Iris pigment epithelial cell (primary cell): ENCODE measurements at places on chromosomes 5 and 9.

DNA sequence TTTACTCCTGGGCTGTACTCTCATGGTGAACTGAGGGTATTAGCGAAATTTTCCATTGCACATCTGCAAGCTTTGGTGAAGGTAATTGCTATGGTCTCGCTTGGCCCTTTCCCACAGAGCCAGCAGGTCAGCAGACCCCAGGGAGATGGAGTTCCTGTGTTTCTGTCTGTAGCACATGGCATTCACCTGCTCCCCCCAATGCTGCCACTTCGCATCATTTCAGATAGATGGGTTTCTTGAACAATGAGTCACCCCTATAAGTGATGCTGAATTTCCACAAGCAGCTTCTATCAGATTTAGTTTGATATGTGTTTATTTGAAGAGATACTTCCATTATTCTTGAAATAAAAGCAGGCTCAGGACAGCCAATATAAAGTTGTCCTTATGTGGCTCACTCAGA, 117.8 kb downstream of the ERCC6L2 start:
- DNase-seq: no peak

DNA sequence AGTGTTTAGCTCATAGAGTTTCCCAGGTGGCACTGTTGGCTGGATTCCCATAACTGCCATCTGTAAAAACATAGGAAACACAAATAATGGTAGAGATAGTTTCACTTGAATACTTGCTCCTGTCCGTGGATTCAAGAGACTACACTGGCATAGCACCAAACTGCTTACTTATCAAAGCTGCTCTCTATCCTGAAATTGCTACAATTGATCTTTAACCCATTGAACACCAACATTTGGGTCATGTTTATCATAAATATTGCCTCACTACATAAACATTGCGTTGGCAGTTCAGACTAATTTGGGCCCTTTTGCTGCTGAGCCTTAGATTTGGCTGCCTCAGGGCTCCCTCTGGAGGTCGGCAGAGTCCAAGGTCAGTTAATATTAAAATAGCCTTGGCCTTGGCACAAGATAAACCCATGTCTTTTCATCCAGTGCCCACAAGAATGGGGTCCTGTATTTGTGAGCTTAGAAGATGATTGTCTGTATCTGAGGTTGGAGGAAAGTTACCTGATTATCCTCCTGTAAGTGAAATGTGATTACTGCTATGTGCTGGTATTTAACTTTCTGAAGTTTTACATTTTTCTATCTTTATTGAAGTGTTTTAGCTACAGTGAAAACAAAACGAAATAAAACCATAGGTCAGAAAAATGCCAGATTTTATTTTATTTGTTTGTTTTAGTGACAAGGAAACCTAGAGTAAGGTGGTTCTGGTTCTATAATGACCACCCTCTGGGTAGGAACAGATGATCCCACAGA, 4.0 kb upstream of the RANBP3L start:
- DNase-seq: peak; percentile 43

- peak; percentile 78 for DNase-seq
Measured at GRCh38 chr5:96037128-96037527, 75.5 kb upstream of the ELL2 start.

GRCh38 chr5:13454050-13454449, 490.4 kb downstream of the DNAH5 start:
- no peak for DNase-seq

GRCh38 chr5:141573489-141574121, 45.2 kb downstream of the DIAPH1 start:
- DNase-seq: no peak
